Effector memory CD4-positive, alpha-beta T cell (primary cell): ENCODE measurements at places on chromosomes 4 and X.

- no peak overlapping the region for H3K27ac ChIP-seq
- H3K4me3 ChIP-seq, result no peak overlapping the region
- H3K4me1 ChIP-seq, result no peaks in the 10 kb centered on the region
- H3K36me3 ChIP-seq, result no peaks in the 10 kb centered on the region
- DNase-seq, result no peak
Observed at GRCh38 chr4:188113156-188113555, 3.8 kb upstream of the TRIML2 start.

GRCh38 chrX:100635989-100636320, 651 bp downstream of the TSPAN6 start:
- H3K27me3 ChIP-seq, result no peaks in the 10 kb centered on the region
- H3K36me3 ChIP-seq, result no peaks in the 10 kb centered on the region
- H3K4me1 ChIP-seq, result no peaks in the 10 kb centered on the region
- no peak for DNase-seq
- H3K27ac ChIP-seq, result no peak overlapping the region
- H3K4me3 ChIP-seq, result peak overlapping the region; percentile 47

- no peak overlapping the region for H3K27ac ChIP-seq
- DNase-seq, result no peak
- H3K27me3 ChIP-seq, result no peaks in the 10 kb centered on the region
- no peaks in the 10 kb centered on the region for H3K36me3 ChIP-seq
- no peak overlapping the region for H3K4me3 ChIP-seq
- no peaks in the 10 kb centered on the region for H3K4me1 ChIP-seq
Observed at GRCh38 chr4:79340568-79340967, 14.7 kb upstream of the NAA11 start.

DNA sequence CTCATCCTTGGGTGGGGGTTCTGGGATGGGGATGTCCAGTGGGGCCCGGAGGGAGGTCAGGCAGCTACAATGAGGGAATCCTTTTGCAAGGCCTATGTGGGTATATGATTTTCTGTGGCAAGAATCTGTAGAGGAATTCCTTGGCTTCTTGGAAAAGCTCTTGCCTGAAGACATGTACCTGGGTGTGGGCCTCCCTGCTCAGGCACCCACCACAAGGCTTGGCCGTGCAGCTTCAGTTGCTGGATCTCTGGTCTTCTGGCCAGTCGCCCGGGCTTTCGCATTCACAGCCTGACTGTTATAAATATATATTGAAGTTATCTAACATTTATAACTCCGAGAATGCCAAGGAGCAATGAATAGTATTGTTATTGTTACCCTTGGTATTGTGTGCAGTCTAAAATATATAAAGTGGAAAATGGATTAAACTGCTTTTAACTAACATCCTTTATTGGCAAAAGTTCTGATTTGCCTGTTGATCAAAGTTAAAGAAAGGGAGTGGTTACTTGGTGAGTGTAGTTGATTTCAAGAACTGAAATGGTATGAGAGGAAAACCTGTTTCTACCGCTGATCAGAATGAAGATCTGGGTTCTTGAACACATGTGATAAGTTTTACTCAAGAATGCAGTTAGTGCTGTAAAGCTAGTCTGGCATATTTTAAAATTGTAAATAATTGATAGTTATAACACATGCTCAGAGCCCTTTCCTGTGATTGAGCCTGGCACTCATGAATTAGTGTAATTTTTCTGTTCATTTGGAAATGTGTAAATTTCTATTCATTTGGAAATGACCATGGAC, 36.0 kb downstream of the PTTG2 start:
- no peak overlapping the region for H3K27ac ChIP-seq
- no peaks in the 10 kb centered on the region for H3K4me1 ChIP-seq
- no peaks in the 10 kb centered on the region for H3K36me3 ChIP-seq
- DNase-seq, result no peak

GRCh38 chr4:7335344-7336066, 99.2 kb downstream of the PSAPL1 start:
- no peaks in the 10 kb centered on the region for H3K4me1 ChIP-seq
- no peak overlapping the region for H3K4me3 ChIP-seq
- no peaks in the 10 kb centered on the region for H3K27me3 ChIP-seq
- DNase-seq, result no peak
- H3K27ac ChIP-seq, result no peak overlapping the region

DNA sequence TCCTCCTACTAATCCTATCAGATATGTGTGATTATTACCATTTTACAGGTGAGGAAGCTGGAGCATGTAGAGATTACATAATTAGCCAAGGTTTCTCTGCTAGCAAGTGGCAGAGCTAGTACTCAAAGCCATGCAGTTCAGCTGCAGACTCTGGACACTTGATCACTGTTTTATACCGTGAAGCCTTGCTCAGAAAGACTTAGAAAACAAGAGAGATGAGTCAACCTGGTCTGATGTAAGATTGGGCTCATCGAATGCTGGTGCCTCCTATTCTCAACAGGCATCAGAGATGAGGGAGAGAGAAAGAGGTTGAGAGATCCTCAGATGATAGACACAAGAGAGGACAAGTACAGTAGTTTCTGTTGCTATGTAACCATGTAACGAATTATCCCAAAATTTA, 19.0 kb upstream of the PDE5A start:
- H3K36me3 ChIP-seq, result no peaks in the 10 kb centered on the region
- H3K27me3 ChIP-seq, result no peaks in the 10 kb centered on the region
- no peak overlapping the region for H3K4me3 ChIP-seq
- H3K4me1 ChIP-seq, result no peaks in the 10 kb centered on the region

- H3K4me1 ChIP-seq, result no peaks in the 10 kb centered on the region
- no peak overlapping the region for H3K27ac ChIP-seq
- no peaks in the 10 kb centered on the region for H3K36me3 ChIP-seq
- H3K27me3 ChIP-seq, result peaks cover 3% of the 10 kb centered on the region
- DNase-seq, result no peak
- H3K4me3 ChIP-seq, result no peak overlapping the region
Observed at GRCh38 chr4:80361329-80361900, 25.9 kb downstream of the CFAP299 start.
